ENCODE measurements at places on chromosomes 12 and 14. TPM values are rescaled to one million over a fixed set of nuclear protein-coding genes. Genes with fewer than 3 reads are reported as not detected.

ACSM4 gene
- total RNA-seq: not detected

AKAP3 gene
- total RNA-seq: 0.18 TPM

SMCO2 gene
- total RNA-seq: not detected

ADGRD1 gene
- 5.1 TPM for total RNA-seq

SDS gene
- total RNA-seq: not detected

LRP1-AS gene
- not detected for total RNA-seq

FSCB gene
- not detected for total RNA-seq
